IMR-90 (cell line): ENCODE measurements at places on chromosomes 1 and 21.

GRCh38 chr1:232108598-232108997, 482.0 kb downstream of the DISC1 start:
- no peak for DNase-seq

- DNase-seq = no peak
Observed at GRCh38 chr1:168645721-168646120, 69.3 kb downstream of the XCL1 start.

GRCh38 chr1:67680486-67680885, 4.5 kb upstream of the GADD45A start:
- DNase-seq = no peak

DNA sequence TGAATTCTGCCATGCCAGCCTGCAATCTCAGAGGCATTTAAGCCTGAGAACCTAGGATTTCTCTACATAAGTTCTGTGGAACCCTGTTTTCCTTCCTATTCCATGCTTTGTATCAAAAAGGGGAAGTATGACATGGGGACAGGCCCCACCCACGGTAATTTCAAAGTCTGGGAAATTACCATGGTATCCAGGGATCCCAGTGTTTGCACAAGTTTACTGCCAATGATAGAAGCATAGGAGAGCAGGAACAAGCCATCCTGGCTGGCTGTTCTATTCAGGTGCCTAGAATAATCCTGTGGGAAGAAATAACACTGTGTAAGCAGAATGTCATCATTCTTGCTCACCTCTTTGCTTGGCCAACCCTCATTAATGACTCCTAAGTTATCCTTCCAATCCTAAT, 53.8 kb upstream of the ATP1B1 start:
- DNase-seq = no peak

- DNase-seq = peak; percentile 70
Observed at GRCh38 chr1:45883658-45884057, 80.2 kb downstream of the MAST2 start.

- DNase-seq = no peak
Observed at GRCh38 chr1:109932679-109933078, 22.0 kb downstream of the CSF1 start.

- no peak for DNase-seq
Observed at GRCh38 chr1:151502859-151503780, 8.1 kb upstream of the CGN start.

- no peak for DNase-seq
Observed at GRCh38 chr1:33784876-33785275, 79.0 kb upstream of the HMGB4 start.

DNA sequence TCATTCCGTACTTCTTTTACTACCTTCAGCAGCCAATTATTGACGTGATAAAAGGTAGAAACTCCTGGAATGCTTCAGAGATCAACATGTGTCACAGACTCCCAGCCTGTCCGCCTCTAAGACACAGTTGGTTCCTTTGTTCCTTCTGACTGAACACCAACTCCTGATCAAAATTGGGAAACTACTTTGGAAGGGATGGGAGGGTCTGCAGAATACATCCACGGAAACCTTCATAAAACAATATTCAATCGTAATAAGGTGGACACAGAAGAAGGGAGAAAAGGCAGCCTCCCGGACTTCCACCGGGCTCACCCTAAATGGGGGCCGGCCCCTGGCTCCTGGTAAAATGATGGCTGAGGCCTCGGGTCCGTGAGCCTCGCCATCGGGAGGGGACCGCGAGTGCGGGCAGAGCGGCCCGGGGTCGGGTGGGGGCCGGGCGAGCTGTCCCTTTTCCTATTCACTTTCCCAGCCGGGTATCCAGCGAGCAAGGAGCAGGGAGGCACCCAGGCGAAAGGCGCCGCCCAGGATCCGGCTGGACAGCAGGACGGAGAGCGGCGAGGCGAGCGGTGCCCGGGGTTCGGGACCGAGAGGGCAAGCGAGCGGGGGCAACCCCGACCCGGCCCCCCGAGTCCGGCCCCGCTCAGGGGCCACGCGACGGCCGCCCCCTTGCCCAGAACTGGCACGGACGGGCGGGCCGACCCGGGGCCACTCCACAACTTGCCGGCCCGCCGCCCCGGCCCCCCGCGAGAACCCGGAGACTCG, 805 bp downstream of the NRIP1 start:
- DNase-seq = no peak

GRCh38 chr21:17585875-17586450, 26.7 kb downstream of the BTG3 start:
- peak; percentile 62 for DNase-seq

DNA sequence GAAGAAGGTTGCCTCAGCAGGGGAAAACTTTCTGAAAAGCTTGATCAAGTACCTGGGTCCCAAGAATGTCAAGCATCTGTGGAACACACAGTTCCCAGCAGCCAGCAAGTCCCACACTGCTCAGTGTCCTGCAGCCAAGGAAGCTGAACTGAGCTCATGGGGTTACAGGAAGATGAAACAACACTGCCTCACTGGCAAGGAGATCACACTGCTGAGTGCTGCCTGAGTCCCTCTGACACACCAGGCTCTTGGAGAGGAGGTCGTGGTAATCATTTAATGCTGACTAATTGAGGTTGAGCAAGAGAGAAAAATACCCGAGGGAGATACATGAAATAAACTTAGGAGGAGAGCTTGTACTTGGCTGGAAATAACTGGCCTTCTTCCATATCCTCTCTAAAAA, 75.2 kb downstream of the MPZL1 start:
- DNase-seq = peak; percentile 99

- DNase-seq = no peak
Observed at GRCh38 chr1:29675481-29676263, 439.4 kb downstream of the PTPRU start.

DNA sequence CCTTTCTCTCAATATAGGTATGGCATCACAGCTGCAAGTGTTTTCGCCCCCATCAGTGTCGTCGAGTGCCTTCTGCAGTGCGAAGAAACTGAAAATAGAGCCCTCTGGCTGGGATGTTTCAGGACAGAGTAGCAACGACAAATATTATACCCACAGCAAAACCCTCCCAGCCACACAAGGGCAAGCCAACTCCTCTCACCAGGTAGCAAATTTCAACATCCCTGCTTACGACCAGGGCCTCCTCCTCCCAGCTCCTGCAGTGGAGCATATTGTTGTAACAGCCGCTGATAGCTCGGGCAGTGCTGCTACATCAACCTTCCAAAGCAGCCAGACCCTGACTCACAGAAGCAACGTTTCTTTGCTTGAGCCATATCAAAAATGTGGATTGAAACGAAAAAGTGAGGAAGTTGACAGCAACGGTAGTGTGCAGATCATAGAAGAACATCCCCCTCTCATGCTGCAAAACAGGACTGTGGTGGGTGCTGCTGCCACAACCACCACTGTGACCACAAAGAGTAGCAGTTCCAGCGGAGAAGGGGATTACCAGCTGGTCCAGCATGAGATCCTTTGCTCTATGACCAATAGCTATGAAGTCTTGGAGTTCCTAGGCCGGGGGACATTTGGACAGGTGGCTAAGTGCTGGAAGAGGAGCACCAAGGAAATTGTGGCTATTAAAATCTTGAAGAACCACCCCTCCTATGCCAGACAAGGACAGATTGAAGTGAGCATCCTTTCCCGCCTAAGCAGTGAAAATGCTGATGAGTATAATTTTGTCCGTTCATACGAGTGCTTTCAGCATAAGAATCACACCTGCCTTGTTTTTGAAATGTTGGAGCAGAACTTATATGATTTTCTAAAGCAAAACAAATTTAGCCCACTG, 11.5 kb downstream of the HIPK1 start:
- no peak for DNase-seq

- DNase-seq = no peak
Observed at GRCh38 chr1:228917755-228918154, 182.5 kb downstream of the RHOU start.

DNA sequence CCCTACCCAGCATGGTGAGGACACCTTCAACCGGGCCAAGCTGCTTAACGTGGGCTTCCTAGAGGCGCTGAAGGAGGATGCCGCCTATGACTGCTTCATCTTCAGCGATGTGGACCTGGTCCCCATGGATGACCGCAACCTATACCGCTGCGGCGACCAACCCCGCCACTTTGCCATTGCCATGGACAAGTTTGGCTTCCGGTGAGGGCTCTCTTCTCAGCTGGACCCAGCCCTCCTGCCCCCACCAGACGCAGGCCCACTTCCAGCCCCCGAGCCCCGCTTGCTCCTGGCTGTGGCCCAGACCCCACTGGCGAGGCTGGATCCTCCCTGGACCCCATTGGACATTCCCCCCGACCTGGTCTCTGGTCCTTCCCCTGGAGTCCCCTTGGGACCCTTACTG, 5.8 kb downstream of the B4GALT2 start:
- DNase-seq = no peak

DNA sequence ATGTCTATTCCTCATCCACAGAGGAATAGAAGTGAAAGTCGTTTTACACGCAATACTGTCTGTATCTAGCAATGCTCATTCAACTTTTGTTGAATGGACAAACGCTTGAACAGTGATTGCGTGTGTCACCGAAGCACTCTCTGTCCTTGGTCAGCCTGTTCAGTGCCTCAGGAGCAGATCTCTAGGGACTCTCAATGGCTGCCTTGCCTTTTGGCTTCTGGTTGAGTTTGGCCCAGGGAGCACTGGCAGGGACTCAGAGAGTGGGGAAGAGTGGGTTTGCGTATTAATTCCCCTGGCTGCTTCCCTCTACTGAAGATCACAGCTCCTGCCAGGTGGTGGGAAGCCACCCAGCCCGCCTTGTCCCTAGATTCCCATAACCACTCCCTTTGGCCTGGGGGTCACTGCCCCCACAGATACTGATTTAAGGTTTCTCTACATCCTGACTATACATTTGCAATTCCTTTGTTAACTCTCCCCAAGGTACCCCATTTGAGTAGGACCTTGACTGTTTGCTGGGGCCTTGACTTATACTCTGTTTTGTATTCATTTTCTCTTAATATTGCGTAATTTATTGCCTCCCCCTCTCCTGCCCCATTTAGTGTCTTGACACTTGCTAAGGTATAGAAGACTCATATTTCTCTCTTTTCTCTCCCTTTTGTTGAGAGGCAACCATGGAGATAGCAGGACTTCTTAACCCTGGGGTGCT, 61.7 kb upstream of the USP24 start:
- DNase-seq = no peak

DNA sequence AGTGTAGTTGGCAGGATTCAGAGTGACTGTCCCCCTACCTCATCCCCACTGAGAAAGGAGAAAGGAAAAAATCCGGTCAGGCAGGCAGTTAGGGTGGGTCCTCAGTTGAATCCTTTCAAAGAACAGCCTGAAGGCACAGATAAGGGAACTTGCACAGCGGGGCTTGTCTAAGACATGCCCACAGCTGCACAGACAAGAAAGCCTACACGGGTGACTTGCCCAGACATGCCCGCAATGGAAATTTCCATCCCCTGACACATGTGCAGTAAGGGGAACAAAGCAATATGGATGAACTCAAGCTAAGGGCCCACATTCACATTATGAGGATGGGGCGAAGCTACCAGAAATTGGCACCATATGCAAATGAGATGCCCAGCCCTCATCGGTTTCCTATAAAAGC, 82.5 kb downstream of the DESI2 start:
- peak; percentile 20 for DNase-seq

DNA sequence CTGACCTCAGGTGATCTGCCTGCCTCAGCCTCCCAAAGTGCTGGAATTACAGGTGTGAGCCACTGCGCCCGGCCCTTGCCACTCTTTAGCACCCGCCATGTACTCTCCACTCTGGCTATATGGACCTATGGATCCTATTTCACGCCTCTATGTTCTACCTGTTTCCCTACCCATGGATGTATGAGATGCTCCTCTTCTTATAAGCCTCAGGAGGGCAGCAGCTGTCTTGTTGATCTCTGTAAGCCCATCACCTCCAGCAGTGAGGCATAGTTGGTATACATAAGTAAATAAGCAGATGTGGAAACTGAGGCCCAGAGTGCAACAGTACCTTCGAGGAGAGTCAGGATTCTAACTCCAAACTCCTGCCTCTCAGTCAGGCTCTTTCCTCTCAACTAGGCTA, 24.7 kb upstream of the ARTN start:
- no peak for DNase-seq

DNA sequence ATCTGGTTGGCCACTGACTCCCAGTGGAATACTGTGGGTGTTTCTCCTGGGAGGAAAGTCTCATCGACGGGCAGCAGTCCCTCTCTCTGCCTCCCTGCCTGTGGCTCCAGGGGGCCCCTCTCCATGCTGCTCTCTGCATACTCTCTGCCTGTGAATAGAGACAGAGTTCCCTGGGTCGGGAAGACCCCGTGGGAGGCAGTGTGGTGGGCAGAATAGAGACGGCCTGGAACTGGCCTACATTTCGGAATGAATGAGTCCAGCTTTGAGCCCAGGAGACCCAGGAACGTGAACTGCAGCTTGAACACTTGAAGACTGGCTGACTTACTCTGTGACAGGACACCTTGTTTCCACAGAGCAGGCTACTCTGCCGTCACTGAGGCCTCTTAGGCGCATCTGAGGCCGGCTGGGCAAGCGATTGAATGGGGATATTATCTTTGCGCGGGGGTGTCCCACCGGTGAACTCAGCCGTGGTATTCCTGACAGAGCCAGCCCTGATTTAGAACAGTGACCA, 64.0 kb downstream of the KIF21B start:
- no peak for DNase-seq

GRCh38 chr1:223792046-223792445, 53.7 kb downstream of the TP53BP2 start:
- no peak for DNase-seq
